Mesenteric fat pad (tissue), 1 donor: ENCODE measurements at places on chromosomes 12 and 14. TPM values are rescaled to one million over a fixed set of nuclear protein-coding genes. Genes with fewer than 3 reads are reported as not detected.

SDSL gene
- 5.7 TPM for total RNA-seq

- DNase-seq: no peak
These were observed 8.9 kb downstream of the ARMH4 start for GRCh38 chr14:58143106-58143505.

- DNase-seq: no peak
These were observed 4.4 kb upstream of the SHMT2 start for GRCh38 chr12:57224973-57225679.

DNA sequence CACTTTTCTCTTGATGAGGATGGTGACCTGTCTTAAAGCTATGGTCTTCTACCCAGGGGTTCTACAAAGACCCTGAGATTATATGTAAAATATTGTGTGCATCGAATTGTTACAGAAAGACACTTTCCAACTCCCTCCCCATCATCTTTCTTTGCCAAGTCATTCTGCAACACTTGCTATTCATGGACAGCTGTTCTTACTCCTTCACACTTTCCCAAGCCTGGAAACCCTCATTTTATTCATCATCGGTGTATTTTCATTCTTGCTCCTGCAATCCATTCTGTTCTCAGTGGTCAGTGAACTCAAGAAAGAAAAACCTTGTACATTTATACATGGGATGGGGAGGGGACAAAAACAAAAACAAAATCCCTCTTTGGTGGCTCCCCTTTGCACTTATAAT lies 90.5 kb upstream of the STXBP6 start:
- DNase-seq: no peak

DNA sequence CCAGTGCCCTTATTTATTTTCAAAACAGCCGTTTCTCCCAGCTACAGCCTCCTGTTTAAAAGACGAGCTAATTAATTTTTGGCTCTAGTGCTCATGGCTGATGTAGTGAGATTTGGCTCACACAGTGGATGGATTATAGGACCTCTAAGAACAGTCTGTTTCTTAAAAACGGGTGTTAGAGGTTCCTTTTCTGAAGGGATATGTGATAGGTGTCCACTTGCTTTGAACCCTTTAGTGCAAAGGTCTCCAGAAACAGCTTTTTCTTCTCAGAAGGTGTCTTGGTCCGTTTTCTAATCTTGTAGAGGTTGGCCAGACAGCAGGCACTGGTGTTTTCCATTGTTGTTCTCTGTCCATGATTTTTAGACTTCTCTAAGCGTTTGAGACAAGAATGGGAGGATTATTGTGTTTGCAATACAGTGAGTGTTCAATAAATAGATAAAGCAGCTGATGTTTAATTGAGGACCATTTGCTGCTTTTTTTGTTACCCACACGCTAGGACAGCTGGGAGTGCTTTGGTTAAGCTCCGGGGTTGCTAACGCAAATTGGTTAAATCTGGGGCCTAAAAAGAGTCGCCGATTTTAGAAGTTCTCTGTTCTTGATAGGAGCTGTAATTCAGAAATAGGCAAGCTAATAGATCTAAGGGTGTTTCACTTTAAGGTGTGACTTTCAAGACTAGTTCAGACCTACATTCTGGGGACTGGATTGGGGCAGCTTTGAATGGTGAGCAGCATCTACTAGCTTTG lies 1.0 kb downstream of the BORCS5 start:
- no peak for DNase-seq

- DNase-seq: no peak
These were observed 159.7 kb upstream of the EGLN3 start for GRCh38 chr14:34110531-34110930.

VASH1 gene
- total RNA-seq: 12.9 TPM

AHSA1 gene
- total RNA-seq: 120 TPM

DNA sequence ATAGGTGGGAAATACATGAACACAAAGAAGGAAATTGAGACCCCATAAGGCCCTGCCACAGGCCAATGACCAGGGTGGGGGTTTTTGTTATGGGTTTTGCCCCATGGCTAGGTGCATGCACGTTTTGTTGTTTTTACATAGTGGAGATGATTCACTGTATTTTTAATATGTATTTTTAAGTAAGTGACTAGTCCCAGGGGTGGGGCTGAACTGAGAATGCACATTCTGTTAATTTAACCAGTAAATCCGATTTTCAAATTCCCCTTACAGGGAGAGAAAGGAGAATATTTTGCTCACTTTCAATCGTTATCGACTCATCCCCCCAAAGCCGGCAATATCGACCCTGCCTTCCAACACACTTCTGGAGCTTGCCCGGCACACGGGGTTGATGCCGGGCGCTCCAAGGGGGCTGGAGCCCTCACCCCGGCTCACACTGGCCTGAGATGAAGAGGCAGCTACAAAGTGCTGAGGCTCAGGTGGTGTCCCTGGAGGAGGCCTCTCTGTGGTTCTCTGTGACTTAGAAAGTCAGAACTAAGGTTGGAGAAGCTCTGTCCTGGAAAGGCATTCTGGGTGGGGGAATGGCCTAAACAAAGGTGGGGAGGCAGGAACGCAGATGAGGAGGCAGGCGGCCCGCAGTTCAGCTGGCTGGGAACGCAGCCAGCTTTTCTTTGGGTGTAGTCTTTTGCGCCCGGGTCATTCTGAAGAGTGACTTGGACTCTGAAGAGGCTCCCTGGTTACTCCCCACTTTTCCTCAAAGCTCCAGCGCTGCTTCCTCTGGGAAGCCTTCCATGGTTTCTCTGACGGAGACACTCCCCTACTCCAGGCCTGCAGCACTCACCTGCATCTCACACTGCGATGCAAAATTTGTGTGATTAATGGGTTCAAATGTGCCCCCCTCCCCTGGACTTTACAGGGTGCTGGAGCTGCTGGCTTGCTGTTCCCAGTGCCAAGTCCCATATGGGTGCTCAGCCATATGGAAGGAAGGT lies 50.7 kb upstream of the DLK1 start:
- no peak for DNase-seq

OVCH1 gene
- total RNA-seq: 0.90 TPM

DNA sequence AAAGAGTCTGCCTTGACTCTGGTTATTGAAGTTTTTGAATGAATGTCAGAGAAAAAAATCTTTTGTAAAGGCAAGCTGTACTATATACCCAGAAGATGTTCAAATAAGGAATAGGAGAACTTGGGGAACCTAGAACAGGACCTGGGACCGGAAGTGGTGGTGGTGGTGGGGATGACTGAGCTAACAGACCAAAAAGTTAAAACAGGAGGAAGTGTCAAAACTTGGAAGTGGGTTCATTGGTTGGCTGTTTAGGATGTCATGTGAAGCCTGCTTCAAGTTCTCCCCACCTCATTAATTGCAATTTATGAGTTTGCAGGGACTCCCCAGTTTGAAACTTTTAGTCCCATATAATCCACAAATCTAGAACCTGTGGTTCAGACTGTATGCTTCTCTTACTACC lies 26.2 kb downstream of the PLXNC1 start:
- no peak for DNase-seq

DNA sequence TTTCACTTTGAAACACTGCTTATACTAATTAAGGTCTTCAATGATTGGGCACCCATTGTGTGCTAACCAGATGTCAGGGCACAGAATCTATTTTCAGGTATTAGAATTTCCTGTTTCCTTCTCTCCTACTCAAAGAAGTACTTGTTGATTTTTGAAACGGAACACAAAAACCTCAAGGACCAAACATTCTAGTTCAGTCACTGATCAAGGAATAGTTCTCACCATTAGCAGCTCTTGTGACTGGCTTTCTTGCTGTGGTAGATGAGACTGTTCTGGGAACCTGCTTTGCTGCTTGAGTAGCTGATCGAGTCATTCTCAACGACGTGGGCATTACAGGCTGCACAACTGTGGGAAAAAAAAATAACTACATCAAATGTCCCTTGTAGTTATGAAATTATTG lies 11.0 kb downstream of the DLGAP5 start:
- DNase-seq: no peak

HOTAIR gene
- total RNA-seq: not detected

ADCY4 gene
- total RNA-seq: 59.6 TPM

GRCh38 chr12:25980035-25980434 lies 21.6 kb downstream of the RASSF8 start:
- no peak for DNase-seq

HOXC12 gene
- not detected for total RNA-seq

CLEC1A gene
- 7.7 TPM for total RNA-seq
